ENCODE measurements at places on chromosomes 5 and 9.

DNA sequence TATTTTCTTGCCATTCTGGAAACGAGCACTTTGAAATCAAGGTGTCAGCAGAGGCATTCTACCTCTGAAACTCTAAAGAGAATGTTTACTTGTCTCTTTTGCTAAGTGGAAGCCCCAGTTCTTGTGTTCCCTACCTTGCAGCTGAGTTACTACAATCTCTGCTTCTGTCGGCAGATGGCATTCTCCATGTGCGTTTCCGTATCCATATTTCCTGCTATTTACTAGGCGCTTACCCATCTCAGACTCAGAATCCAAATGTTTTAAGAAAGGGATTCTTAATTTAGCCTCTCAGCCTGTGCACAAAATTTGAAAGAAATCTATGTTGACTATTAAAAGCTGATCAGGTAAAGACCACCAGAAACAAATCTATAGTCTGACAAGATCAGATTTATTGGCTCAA lies 221.3 kb upstream of the FTMT start:
- no peak for DNase-seq

GRCh38 chr5:150266871-150267291 lies 22.7 kb downstream of the CAMK2A start:
- DNase-seq: no peak

- DNase-seq: no peak
Observed at GRCh38 chr5:102554728-102555127, 55.9 kb upstream of the SLCO6A1 start.

- no peak for DNase-seq
Observed at GRCh38 chr5:129664336-129664937, 83.5 kb upstream of the MINAR2 start.

DNA sequence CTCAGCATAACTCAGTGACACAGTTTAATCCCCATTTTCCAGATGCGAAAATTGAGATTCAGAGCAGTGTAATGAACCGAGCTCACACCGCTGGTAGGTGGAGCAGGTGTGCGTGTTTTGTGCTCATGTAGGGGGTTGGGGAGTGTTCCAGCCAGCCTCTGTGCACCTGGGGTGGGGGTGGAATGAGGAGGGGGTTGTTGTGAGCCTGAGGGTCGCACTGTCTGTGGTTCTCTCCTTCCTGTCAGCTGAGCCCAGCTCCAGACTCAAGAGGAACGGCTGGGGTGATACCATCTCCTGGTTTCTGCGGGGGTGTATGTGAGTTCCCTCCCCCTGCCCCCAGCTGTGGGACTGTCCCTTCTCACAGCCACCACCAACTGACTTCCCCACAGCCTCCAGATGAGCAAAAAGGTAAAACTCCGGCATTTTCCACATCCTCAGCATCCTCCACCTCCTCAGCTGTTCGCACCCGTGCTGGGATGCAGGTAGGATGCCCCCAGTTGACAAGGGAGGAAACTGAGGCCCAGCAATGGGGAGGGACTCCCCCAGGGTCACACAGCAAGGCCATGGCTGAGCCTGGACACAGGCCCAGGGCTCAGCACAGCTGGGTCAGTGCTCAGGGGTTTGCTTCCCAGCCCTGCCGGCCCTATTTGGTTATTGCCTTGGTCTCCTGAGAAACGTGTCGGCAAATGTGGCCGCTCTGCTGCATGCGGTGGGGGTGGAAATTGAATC lies 2.1 kb downstream of the SH2D3C start:
- no peak for DNase-seq

DNA sequence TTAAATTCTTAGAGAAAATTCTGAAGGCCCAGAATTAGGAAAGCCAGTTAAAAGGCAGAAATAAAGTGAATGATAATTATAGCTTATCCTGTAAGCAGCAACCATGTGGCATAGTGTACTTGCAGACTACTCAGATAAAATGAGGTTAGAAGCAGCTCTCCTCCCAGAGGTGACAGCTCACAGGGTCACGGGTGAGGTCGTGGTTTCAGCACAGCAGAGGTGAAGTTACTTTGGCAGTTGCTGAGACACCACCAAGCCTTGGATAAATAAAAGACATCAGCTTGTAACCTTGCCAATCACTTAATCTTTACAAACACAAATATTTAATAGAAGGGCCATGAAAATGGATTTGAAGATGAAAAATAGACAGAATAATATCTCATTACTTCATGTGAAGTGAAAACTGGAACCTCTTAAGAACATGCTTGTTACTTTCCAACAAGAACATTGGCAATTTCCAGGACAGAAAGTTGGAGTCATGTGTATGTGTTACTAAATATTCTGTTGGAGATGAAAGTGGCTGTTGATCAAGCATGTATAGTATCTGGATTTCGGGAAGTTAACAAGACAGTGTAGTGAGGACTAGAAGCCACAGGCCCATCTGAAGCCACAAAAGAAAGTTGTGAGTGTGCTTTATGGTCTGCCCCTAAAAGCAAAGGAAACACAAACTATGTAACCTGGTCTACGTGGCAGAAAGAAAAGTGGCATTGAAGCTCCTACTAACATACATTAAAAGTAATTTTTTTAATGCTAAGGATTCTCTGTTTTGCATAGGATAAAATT lies 134.4 kb downstream of the ERCC6L2 start:
- no peak for DNase-seq

DNA sequence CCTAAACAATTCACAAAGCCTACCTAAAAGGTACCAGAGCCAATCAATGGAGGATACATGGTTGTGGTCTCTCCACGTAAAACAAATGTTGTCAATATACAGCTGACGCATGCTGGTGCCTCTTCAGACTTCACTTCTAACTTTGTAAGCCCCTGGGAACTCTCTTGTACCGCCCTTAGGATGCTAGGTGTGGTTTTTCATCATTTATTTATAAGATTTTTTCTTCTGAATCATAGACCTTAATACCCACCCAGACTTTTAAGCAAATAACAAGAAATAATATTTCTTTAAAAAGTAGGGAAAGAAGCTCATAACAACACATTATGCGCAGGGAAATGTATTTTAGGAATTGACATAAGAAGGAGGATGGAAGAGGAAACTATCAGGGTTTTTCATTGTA lies 33.0 kb downstream of the SSBP2 start:
- no peak for DNase-seq

- no peak for DNase-seq
Observed at GRCh38 chr9:93132287-93132927, 1.6 kb downstream of the NINJ1 start.

- DNase-seq: no peak
Observed at GRCh38 chr9:126587187-126588185, 26.2 kb upstream of the LMX1B start.

DNA sequence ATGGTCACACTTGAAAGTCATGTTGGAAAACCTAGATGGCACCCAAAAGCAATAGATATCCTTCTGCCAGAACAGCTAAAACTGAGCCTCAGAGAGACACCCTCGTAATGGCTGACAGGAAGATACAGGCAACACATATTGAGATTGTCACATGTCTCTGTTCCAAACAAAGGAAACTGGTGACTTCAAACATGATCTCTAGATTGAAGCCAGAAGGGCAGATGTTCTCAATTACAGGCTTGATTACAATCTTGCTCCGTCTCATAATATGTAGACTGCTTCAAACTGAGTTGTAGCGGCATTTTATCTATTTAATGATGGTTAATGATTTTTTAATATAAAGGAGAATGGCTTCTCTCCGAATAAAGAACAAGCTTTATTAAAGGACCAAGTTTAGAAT lies 774.3 kb downstream of the KCTD16 start:
- no peak for DNase-seq

GRCh38 chr5:76499507-76500161 lies 96.5 kb downstream of the IQGAP2 start:
- DNase-seq: no peak

GRCh38 chr9:4027606-4028005 lies 272.3 kb downstream of the GLIS3 start:
- DNase-seq: no peak

DNA sequence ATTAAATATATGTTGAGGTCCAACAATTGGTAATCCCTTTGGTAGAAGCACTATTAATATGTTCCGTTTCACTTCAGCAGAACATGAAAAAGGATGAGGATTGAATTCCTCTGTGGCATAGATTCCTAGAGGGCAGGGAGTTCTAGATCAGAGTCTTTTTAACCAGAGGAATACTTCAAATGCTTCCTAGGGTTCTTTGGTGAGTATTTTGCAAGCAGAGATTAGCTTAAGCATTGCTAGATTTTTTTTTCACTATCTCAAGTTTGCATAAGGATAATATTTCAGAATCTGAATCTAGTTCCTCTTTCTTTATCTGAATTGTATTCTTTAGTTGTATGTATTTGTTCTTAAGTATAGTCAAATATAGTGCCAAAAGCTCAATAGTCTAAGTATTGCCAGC lies 116.6 kb upstream of the ADAMTSL1 start:
- DNase-seq: no peak

DNA sequence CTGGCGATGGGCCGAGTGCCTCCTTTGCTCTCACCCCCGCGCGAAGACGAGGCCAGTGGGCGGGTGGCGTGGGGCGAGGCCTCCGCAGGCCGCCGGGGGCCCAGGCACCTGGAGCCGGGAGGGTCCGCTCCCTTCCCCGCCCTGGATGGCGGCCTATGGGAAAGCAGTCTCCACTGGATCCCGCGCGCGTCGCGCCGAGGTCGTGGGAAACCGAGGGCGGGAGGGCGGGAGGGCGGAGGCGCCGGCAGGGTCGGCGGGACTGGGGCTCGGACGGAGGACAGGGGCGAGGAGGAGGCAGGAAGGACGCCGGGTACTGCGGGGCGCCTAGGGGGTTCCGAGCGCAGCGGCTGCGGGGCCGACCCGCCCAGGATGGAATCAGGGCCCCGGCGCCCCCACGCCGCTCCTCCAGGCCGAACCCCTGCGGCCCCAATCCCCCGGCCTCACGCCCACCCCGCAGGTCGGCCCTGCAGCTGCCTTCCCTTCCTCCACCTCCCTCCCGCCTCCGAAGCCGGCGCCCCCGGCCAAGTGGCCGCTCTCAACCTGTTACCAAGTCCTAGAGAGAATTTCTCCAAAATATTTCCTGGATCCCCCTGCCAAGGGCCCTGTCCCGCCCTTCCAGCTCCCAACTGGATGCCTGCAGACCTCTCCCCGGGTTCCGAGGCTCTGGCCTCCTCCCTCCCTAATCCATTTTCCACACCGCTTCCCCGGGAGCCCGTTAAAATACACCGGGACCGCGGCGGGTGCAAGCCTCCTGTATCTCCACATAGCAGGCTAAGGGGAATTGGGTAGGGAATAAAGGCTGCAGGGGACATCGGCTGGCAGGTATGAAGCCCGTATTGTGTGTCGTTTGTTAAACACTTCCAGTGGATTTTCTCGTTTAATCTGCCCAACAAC lies 146.3 kb downstream of the ERCC6L2 start:
- DNase-seq: no peak

DNA sequence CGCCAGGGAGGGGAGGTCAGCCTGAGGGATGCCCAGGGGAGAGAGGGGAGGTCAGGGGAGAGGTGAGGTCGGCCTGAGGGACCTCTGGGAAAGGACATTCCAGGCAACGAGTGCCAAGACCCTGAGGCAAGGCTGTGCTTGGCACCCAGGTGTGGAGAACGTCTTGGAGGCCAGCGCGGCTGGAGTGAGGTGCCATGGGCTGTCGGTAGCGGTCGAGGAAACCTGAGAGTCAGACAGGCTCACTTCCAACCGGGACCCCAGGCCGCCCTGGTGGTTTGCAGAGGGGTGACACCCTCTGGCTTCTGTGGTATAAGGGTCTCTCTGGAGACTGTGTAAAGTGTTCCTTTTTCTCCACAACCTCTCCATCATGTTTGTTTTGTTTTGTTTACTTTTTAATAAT lies 82.9 kb downstream of the CACNA1B start:
- no peak for DNase-seq

DNA sequence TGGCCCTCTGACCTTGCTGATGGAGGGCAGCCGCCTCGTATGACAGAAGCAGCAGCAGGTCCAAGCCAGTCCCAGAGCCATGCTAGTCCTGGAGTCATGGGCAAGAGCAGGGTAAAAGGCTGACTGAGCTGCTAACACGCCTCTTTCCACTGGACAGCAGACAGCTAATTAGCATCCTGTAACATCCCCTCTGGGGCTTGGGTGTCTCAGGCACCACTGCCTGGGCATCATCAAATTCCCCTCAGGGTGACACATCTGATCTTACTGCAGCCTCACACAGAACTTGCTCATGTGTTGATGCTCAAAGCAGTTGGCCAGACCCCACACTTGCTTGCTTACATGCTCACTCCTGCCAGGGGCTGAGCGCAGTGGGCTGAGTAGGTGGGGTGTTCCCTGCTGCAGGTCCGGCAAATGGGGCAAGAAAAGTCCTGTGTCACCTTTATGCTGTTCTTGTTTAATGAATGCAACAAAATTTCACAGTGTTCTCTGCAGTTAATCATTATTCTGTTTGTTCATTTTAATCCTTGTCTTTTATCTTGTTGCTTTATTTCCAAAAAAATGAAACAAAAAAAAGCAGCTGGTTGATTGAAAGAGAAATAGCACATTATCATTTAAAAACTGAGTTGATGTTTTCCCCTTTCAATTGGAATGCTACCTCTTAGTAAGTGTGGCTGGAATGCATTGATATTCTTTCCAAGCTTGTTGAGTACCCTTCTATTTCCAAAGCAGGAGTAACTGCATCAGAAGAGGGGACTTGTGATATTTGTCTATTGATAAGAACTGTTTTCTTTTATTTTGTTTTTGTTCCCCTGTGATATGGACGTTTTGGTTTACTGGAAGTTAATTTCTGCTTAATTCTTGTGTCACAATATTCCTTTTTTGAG lies 254.1 kb downstream of the CDH18 start:
- DNase-seq: no peak

- DNase-seq: no peak
Observed at GRCh38 chr5:96997265-96997859, 61.5 kb downstream of the LNPEP start.

- DNase-seq: no peak
Observed at GRCh38 chr9:37919246-37919955, 15.5 kb upstream of the SLC25A51 start.

DNA sequence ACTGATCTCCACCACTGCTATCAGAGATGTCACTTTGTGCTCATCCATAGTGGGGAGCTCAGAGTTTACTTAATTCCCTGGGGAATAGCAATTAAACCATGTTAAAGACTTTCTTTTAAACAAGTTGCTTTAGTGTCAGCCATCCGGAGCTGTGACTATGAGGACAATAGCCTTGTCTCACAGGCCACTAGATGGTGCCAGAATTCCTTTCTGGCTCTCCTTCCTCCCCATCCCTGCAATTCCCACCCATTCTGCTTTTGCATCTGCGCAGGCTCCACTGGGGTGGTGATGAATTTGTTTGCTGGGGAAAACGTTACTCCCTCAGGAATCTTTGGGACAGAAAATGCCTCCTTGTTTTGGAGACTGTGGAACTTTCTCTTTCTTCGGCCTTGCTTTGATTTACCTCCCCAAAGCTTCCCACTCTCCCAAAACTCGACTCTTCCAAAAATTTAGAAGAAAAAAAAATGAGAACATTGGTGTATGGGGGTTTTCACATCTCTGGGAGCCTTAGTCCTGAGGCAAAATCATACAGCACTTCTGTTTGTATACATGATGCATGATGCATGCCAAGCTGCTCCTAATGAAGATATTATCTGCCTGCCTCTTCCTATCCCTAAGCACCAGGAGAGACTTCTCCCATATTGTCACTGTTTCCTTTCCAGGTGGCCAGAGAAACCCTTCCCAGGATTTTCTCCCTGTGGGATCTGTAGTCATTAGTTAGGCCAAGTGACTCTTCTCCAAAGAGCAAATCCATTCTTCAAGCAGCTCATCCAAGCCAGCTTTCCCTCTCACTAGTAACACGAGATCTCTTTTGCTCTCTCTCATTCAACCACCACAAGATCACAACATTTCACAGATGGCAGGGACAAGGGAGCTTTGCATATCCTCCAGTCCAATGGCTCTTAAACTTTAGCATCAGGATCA lies 466.1 kb downstream of the TLR4 start:
- no peak for DNase-seq

Data from activated naive CD4-positive, alpha-beta T cell (primary cell).